Astrocyte of the spinal cord (primary cell): ENCODE measurements at places on chromosomes 5 and 9.

DNA sequence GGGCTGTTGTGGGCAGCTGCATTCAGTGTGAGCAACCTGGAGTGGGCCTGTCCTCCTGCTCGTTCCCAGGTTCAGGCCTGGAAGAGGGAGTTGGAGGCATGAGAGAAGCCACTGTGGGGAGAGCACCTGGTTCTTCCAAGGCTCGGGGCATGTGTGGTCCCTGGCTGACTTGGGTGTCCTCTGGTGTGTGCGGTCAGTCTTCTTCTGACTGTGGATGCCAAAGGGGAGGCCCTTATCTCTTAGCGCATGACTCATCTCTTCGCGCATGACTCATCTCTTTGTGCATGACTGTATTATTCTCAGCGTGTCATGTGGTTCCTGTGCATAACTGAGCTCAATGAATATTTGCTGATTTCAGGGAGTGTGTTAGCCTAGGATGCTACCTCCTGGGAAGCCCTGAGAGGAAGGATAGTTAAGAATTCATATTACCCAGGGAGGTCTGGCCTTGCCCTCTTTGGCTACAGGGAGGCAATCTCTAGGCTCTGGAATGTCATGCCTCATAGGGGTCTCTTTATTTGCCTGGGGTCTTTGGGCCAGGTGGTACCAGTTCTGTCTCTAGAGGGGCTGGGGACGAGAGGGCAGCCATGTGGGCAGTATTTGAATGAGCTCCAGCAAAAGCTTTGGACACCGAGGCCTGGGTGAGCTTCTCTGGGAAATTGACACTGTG, 188.7 kb downstream of the HSPA4 start:
- DNase-seq, result peak; percentile 96

GRCh38 chr5:20574576-20574975, 586.6 kb upstream of the CDH18 start:
- DNase-seq, result no peak

- DNase-seq, result no peak
These were observed 29.6 kb upstream of the CXCL14 start for GRCh38 chr5:135608361-135608760.

DNA sequence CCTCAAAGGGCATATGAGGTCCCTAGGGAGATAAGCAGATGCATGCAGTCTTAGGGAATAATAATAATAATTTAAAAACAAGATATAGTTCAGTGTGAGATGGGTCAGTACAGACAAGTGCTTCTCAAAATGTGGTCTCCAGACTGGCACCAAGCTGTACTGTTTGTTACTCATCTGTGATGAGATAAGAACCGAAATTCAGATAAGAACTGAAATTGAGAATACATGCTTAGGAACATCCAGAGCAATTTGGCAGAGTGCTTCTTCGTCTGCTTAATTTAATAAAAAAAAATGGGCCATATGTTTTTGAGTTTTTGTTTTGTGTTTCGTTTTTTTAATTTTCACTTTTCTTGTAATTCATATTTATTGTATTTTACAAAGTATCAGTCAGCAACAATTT, 86.5 kb upstream of the SGCD start:
- DNase-seq, result no peak

- no peak for DNase-seq
These were observed 619.7 kb upstream of the ARRDC3 start for GRCh38 chr5:92002721-92003274.

DNA sequence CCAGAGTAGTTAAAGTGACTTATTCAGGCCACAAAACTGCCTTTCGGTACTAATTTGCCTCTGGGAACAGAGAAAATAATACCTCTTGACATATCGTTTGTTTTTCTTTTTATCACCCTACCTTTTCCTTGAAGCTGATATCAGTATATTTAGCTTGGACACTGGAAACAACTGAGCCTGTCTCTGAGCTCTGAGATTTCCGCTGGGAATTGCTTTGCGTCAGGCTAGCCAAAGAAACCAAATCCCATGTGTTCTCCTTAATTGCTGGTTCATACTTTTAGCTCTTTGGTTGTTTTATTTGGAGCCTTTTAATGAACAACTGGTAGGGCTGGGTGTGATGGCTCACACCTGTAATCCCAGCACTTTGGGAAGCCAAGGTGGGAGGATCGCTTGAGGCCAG, 30.3 kb upstream of the SNAPC3 start:
- DNase-seq, result no peak

DNA sequence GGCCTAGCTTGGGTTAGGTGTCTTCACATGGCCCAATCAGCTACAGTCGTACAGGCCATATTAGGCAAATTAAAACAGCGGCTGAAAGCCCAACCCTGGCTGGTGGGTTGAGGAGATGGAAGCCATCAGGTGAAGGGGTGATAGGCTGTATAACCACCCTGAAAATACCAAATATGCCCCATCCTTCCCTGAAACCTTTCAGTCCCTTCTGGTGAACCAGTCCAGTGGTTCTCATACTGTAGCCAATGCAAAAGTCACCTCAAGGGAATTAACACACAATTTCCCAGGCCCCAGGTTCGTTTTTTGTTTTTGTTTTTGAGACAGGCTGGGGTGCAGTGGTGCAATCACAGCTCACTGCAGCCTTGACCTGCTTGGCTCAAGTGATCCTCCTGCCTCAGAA, 19.8 kb upstream of the KCNV2 start:
- no peak for DNase-seq

- DNase-seq, result no peak
These were observed 5.9 kb downstream of the CMYA5 start for GRCh38 chr5:79695526-79695925.

- DNase-seq, result no peak
These were observed 31.1 kb downstream of the ERAP1 start for GRCh38 chr5:96776621-96777020.

GRCh38 chr5:130436430-130436829, 532.2 kb downstream of the CHSY3 start:
- DNase-seq, result no peak

DNA sequence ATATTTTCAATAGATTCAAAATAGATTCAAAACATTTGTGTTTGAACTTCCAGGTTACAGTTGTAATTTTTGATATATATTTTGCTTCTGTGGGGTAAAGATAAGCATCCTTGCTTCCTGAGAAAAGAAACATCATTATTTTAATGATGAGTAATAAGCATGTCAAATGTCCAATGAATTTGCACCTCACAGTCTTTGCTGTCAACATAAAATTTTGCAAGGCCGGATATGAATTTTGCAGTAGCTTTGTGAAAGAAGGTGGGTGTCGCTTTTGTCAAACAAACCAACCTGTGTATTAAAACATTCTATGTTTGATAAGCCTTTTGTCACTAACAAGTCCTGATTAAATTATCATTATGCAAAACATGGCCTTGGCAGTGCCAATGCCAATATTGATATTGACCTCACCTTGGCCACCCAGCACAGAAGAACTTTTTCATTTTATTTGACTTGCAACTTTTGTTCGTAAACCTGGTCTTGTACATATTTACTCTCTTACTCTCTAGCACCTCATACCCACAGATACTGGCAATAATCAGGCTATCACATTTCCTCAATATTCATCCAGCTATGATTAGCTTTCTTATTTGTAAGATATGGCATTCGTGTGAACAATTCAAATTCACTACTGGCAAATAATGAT, 645.0 kb upstream of the KLF4 start:
- no peak for DNase-seq

DNA sequence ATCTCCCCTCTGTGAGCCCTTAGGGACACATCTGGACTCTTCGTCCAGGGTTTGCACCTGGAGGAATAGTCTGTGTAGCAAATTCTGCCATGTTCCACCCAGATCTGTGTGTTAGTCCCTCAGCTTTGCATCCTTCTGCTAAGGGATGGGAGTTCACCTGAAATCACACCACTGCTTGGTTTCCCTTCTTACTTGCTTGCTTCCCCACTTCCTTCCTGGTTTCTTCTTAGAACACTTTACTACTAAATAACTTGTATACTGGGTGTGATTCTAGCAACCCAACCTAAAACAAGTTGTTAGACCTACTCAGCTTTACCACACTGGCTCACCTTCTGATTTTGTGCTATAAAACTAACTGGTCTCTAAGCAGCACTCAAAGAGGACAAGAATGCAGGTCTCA, 202.6 kb upstream of the MAP3K1 start:
- DNase-seq, result no peak

DNA sequence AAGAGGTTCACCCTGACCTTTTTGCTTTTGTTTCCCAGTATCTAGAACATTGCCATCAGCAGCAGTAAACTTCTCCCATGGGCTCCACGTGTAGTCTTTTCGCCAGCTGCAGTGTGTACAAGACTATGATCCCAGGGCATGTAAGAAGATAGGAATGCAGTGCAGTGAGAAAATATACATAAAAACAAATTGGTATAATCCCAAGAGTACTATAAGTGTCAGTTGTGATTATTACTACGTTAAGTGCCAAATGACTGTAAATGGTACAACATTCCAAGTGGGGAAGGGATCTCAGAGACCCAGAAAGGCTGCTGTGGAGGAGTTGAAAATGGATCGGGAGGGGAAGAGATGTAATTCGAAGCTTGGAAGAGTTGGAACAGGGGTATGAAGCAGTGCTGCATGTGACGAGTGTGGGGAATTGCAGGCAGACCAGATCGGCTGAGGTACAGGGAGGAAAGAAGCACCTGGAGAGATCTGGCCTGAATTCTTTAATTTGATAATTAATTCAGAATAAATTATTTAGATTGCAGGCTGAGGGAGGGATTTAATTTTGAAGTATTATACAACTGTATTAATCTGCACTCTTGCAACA, 95.1 kb downstream of the FBXL7 start:
- DNase-seq, result no peak

- DNase-seq, result peak; percentile 49
These were observed 60.9 kb downstream of the SLC12A2 start for GRCh38 chr5:128144491-128144890.

DNA sequence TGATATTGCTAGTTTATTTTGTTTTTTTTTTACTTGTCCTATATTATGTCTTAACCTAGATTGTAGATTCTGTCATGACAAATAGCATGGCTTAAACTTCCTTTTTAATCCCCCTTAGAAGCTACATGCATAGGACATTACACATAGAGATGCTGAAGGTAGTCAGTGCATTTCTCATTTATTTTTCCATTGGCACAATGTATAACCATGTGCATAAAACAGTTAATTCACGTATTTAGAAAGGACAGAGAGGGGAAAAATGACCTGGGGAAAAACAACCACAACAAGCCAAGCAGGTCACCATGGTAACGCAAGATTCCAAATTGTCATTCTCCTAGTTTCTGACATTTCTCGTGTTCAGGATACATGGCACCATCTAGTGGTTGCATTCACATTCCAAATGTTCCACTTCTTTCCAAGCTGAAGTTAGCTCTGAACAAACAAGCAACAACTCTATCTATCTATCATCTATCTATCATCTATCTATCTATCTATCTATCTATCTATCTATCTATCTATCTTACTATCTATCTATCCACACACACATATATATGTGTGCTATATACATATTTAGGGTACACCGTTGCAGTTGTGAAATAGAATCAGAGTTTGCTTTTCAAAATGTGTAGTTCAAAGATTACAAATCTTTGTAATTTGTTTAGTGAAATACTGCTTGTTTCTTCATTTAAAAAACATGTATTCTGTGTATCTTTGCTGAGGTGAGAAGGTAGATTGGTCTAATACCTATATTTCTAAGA, 487.2 kb upstream of the ST8SIA4 start:
- peak; percentile 67 for DNase-seq

GRCh38 chr9:130174025-130174424, 1.8 kb downstream of the NCS1 start:
- DNase-seq, result no peak
